GM12864 (cell line): ENCODE measurements at places on chromosomes 12 and 14.

- DNase-seq = no peak
These were observed 178.1 kb upstream of the NOVA1 start for GRCh38 chr14:26775765-26776563.

GRCh38 chr14:68666899-68667298 is 126.0 kb downstream of the ZFP36L1 start:
- no peak for DNase-seq

- no peak for DNase-seq
These were observed 118.6 kb downstream of the FUT8 start for GRCh38 chr14:65531148-65531547.

- no peak for DNase-seq
These were observed 11.1 kb downstream of the GPR84 start for GRCh38 chr12:54352891-54353874.

- DNase-seq = no peak
These were observed 18.3 kb upstream of the TXNRD1 start for GRCh38 chr12:104197264-104197663.
